ENCODE measurements at places on chromosomes 5 and 9.

DNA sequence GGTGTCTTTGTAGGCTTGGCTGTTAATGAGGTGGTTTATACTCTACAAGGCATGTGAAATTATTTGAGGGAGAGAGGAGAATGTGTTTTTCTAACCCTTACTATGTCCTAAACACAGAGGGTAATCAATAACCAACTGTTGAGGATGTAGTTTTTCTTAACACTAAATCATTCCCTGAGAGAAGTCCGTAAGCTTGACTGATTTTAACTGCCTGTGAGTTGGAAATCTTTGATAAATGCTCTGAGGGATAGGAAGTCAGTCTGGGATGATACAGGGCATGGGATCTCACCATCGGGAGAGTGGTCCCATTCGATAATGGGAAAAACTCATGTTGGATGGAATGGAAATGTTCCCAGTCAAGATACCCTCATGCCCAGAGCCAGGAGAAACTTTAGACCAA, 249.6 kb downstream of the PDZD2 start:
- DNase-seq, result no peak

- no peak for DNase-seq
Measured at GRCh38 chr9:88920645-88921044, 70.6 kb upstream of the S1PR3 start.

- DNase-seq, result no peak
Measured at GRCh38 chr5:175246242-175246888, 197.6 kb downstream of the DRD1 start.

DNA sequence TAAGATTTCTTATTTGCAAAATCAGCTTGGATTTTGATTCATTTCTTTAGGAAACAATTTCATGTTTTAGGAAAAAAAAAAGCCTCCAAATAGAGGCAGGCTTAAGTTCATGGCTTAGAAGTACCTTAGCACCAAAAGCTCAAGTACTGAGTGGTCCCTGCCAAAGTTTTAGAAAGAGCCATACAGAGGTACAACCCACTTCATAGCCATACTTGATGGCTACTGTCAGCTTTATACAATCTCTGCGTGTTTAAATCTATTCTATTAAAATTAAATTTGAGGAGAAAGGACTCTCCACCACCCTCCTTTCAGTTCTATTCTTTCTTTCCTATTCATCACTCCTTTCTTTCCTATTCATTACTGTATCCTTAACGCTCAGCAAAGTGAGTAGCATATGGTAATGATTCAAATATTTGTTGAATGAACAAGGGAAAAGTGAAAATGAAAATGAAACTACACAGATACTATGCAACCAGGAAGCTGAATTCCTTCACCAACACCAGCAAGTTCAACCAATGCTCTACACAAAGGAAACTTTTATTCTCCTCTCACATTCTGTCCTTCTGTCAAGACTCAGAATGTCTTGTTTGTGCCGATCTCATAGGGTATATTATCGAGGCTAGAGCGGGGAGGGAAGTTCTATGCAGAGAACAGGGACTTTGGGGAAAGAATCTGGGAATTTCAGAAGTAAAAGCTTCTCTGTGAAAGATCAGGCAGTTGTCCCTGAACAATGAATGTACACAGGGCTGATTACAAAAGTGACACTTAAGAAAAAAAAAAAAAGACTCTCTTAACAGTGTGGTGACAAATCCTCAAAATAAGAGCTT, 138.6 kb upstream of the SPEF2 start:
- DNase-seq, result no peak

DNA sequence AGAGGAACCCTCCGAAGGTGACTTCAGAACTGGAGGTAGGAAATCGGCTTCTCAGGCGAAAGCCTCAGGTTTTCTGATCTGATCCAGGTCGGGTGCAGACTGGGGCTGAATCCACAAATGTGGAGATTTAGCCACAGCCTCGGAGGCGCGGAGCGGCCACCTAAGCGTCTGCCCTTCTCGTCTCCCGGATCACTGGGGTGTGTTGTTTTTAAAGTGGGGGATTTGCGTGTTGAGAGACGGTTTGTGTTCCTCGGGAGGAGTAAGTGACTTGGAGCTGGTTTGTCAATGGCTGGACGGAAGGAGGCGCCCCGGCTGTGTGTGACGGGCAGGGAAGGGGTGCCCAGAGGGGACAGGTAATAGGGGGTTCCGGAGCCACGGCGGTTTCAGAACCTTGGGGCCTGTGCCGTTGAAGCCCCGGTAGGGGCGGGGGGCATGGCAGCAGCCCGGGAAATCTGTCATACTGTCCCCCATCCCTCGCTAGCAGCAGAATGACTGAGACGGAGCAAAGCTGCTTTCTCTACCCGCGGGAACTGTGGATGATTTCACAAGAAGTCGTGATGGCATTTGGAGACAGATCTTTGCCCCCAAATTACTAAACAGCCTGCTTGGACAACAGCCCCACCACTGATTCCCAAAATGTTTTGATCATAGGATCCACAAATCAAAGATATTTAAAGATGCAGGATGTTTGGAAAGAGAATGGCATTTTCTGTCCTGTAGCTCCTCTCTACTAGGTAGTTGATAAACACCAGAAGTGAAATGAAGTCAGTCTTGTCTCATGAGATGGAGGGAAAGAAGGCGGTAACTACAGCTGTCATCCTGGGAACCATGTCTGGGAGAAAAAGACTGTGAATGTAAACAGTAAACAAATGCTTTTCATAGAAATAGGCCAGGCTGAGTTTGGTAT, 216.5 kb downstream of the PDZD2 start:
- DNase-seq, result no peak

DNA sequence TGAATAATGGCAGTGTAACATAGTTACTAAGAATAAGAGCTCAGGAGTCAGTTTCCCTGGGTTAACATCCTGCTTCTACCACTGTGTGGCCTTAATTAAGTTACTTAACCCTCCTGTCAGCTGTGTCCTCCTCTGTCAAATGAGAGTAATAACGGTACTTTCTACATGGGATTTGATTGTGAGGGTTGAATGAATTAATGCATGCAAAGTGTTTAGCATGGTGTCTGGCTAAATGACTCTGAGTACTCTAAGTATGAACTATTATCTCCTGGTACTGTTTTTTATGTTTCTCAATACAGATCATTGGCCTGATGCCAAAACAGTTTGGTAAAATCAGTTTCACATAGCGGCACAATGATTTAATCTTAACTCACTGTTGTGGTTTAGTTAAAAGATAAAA, 19.6 kb downstream of the ZNF131 start:
- no peak for DNase-seq

DNA sequence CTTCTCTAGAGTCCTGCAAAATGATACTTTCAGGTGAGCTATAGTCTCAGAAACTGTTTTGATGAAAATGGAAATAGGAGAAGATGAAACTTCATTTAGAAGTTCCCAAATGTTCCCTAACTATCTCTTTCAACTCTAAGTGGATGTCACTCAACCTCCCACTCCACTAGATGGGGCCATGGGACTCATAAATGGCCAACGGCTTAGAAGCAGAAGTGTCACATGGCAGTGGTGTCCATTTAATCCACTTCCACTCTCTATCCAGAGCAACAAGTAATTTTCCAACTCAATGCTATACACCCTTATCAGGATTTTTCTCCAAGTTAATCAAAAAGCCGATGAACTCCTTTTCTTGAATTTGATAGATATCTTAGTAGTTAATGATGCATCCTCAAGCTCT, 295.7 kb downstream of the EDIL3 start:
- no peak for DNase-seq

DNA sequence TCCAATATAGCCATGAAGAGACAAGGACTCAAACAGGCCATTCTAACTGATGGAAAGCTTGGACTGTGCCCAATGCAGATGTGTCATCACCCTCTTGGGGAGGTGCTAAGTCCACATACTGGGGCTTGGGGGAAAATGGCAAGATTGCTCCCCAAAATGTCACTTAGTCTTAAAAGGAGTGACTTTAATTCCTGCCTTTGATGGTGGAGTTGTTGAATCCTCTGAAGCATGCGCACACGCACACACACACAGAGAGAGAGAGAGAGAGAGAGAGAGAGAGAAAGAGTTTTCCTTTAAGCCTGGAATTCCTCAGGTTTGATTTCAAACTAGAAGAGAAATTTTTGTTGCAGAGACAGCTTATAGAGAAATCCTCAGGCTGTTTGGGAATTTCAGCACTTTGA, 161.9 kb upstream of the GAS1 start:
- no peak for DNase-seq

DNA sequence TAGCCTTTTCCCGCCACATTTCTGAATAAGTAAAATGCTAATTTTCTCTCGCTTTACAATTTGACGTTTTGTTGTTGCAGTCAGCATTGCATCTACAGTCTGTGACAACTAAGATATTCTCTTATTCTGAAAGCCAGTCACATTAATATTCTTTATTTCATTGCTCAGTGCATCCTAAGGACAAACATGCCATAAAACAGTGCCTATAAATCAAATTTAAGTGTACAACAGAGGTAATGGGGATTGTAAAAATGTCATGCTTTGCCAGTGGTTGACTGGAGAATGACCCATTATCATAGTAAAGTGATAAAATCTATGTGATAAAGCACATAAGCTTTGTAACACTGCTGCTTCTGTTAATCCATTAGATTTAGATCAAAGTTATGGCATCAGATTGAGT, 1850.0 kb upstream of the ACO1 start:
- DNase-seq, result no peak

GRCh38 chr9:113471143-113471542, 7.6 kb downstream of the RGS3 start:
- DNase-seq, result no peak

GRCh38 chr5:43078956-43079355, 38.8 kb upstream of the ANXA2R start:
- no peak for DNase-seq

DNA sequence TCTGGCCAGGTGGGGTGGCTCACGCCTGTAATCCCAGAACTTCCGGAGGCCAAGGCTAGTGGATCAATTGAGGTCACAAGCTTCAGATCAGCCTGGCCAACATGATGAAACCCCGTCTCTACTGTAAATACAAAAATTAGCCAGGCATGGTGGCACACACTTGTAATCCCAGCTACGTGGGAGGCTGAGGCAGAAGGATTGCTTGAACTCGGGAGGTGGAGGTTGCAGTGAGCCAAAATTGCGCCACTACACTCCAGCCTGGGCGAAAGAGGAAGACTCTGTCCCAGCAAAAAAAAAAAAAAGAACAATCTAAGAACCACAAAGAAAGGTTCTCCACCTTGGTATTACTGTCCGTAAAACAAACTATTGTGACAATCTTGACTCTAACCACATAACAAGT, 9.7 kb downstream of the MYO10 start:
- DNase-seq, result no peak

DNA sequence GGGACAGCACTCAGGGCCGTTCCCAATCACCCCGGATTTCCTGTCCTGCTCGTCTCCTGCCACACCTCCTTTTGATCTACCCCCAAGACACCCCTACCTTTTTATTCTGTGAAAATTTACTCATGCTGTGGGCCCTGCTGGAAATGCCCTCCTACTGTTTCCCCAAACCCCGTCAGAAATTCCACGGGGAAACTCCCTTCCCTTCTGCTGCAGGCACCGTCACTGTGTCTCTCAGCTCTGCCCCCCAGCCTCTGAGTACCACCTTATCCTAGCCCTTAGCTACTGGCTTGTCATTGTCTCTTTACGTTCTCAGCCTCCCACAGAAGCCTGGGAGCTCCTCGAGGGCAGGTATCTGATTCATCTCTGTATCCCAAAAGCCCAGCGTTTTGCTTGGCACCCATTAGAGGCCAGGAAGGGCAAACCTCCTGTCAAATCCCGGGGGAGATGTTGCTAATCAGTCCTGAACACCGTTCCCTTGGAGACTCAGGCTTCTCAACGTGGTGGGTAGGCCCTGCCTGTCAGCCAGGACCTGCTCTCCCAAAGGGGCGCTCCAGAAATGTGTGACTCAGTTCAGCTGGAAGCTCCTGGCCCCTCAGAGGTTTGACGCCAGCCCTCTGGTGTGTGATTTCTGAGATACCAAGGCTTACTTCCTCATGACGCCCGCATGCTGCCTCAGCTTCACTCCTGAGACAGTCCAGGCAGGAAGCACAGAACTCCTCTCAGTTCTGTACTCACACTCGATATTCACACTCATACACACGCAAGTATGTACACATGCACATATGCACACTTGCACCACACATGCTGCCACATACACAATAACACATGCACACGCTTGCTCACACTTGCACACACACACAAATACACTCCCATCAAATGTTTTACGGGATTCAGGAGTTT, 50.7 kb upstream of the GRHPR start:
- no peak for DNase-seq

DNA sequence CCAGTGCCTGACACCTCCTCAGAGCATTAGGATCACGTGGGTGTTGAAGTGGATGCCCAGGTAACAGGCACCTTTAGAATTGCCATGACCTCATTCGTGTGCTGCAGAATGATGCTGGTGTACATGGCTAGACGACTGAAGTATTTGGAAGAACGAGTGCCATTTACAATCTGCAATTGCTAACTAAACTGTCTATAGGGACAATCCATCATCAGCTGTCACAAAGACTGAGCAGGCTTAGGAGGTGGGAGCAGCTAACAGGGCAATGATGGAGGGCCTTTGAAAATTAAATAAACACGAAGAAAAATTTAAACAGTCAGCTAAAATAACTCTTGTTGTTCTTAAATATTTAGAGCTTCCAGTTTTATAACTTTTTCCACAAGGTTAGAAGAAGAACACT, 375.8 kb downstream of the GADD45G start:
- no peak for DNase-seq

- no peak for DNase-seq
Measured at GRCh38 chr5:124421584-124421983, 324.9 kb downstream of the ZNF608 start.

GRCh38 chr9:133609311-133610098, at the start of gene FAM163B:
Gene FAM163B, minus strand, starts transcription at chr9:133609389. Its CDS starts 29,166 bp downstream, at chr9:133580223.
- DNase-seq, result no peak

- DNase-seq, result no peak
Measured at GRCh38 chr9:114072184-114073140, 5.6 kb downstream of the AMBP start.

DNA sequence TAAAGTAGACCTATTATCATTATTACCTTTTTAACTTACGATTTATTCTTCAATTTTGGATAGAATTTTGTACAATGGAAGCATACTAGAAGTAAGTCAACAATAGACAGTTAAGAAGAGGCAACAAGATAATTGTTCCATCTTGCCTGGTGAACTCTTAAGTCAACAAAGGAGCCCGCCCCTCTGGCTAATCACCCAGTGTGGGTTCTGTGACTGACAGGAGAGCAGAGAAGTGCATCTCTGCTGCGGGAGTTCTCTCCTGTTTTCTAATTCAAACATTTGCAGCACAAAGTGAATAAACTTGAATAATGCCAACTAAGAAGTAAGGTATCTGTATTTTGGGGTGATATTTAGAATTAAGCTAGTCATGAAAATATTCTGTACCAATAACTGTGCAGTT, 6.7 kb upstream of the ISL1 start:
- DNase-seq, result no peak

GRCh38 chr9:83472221-83472665, 66.0 kb downstream of the FRMD3 start:
- DNase-seq, result no peak

GRCh38 chr9:109110329-109111021, 9.3 kb downstream of the TMEM245 start:
- DNase-seq, result no peak

GRCh38 chr9:87567983-87568382, 70.3 kb downstream of the DAPK1 start:
- no peak for DNase-seq

GRCh38 chr5:172870291-172870714, 36.3 kb downstream of the ERGIC1 start:
- no peak for DNase-seq

Data from stimulated activated CD4-positive, alpha-beta T cell treated with anti-CD3 and anti-CD28 coated beads, Interleukin-1b, Interleukin-23, amount 100 ng/mL, for 24 hours (primary cell).